Amygdala (tissue), 56 donors: ENCODE measurements at places on chromosomes 5 and 9.

GRCh38 chr9:104779946-104780535 is 16.1 kb downstream of the NIPSNAP3B start:
- DNase-seq = no peak

- no peak for DNase-seq
Measured at GRCh38 chr5:156647034-156647451, 203.1 kb upstream of the PPP1R2B start.

DNA sequence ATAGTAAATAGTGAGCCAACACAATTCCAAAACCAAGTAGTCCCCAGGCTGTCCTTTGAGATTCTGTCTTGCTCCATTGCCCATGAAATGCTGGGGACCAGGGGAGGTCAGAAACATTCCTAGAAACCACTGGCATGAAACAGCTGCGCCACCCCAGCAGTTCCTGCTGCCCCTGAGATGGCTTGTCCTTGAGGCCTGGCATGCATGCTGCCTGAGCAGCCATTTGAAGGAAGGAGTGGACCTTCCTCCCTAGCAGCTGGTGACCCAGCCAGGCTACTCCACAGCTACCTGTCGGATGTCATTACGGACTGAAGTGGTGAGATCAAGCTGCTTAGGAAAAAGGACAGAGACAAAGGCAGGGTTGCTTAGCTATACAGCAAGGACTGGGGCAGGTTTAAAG is 260.6 kb downstream of the DENND1A start:
- no peak for DNase-seq

DNA sequence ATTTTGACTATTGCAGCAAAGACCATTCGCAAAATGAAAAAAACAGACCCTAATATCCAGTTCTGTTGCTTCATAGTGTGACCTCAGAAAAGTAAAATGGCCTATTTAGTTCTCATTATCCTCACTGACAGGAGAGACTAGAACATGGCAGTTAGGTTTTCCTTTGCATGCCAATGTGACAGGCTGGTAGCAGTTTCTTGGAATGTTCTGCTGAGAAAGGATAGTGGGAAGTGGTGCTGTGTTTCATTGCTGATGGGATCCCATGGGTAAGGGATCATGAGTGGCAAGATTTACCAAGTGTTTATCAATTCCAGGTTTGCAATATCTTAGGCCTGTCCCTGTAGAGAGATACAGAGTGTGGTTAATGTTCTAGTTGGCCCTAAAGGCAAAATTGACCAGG is 88.5 kb downstream of the ACER2 start:
- no peak for DNase-seq

DNA sequence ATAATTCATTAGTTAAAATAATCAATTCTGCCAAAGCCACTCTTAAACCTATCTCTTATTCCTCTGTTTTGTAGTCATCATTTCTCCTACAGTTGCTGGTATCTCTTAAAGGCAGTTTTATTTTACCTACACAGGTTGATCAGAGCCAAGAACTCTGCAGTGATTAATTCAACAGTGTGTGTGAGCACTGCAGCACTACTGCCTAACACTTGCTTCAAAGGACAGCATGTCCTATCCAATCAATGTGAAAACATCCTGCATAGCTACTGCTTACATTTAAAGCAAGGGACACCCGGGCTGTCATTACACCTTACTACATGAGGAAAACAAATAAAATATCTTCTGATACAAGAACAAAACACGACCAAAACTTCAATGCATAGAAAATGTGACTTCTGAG is 45.1 kb upstream of the HK3 start:
- DNase-seq = no peak

- no peak for DNase-seq
Measured at GRCh38 chr5:135251093-135251492, 147.9 kb downstream of the MACROH2A1 start.
